ENCODE measurements at places on chromosomes 2 and 18.

DNA sequence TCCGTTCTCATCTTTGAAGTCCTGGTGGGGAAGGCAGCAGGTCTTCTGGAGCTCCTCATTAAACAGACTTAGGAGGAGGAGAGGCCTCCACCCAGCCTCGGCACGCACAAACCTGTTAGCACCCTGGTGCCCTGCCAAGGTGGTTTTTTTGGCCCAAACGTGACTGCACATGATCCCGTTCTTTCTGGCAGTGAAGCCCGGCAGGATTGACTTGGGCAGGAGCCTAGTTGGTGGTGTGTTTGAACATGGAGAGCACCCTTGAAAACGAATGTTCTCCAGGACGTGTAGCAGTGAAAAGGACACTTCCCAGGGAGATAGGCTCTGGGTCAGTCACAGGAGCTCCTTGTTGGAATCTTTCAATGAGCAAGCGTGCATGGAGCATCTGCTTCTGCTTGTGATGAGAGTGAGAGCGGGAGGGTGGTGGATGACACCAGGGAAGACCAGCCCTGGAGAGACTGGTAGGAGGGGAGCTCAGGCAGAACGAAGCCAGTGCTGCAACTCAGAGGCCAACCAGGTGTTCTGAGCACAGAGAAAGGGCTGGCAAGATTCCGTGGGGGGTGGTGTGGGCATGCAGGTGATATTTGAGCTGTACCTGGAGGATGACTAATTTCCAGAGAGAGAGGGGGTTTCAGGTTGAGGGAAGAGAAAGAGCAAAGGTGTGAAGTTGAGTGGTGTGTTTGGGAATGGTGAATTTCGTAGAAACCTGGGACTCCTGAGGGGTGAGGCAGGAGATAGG, 73.8 kb downstream of the TANC1 start:
- DNase-seq = no peak

- DNase-seq = peak; percentile 26
These were observed 30.9 kb upstream of the REEP1 start for GRCh38 chr2:86368161-86368824.

GRCh38 chr2:217061916-217062505, 202.1 kb upstream of the TNP1 start:
- DNase-seq = no peak

GRCh38 chr2:143190431-143190830, 61.2 kb downstream of the ARHGAP15 start:
- no peak for DNase-seq

- no peak for DNase-seq
These were observed 54.5 kb downstream of the ACSL3 start for GRCh38 chr2:222915092-222915957.

DNA sequence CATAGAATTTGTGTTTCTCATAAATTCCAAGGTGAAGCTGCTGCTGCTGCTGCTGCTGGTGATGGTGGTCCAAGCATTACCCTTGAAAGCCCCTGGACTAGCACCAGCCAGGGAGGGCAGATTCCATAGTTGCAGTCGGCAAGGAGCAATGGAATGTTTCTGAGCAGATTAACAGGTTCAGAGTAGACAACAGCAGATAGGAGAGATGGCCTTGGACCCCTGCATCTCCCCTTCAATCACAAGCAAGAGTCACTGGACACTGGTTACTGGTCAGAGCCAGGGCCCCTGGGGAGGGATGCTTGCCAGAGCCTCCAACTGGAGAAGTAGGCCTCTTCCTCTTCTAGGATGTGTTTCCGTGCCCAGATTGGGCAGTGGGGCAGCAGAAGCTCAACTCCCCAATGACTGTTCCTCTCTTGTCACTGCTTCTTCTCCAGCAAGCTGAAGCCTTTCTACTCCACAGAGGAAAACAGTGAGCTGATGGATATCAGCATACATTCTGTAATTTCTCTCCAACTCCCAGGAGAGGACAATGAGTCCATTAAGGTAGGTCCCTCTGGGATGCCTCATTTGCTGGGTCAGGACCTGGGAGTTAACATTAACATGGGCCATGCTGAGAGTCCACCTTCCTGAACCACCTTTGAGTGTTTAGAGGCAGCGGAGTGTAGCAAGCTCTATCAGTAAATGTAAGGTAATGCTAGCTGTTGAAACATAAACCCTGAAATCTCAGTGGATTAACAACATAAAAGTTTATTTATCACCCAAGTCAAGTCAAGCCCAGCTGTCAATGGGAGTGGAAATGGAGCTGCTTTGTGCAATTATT, 35.3 kb downstream of the MROH2A start:
- DNase-seq = no peak

GRCh38 chr2:20595439-20596192, 55.3 kb downstream of the HS1BP3 start:
- DNase-seq = no peak

DNA sequence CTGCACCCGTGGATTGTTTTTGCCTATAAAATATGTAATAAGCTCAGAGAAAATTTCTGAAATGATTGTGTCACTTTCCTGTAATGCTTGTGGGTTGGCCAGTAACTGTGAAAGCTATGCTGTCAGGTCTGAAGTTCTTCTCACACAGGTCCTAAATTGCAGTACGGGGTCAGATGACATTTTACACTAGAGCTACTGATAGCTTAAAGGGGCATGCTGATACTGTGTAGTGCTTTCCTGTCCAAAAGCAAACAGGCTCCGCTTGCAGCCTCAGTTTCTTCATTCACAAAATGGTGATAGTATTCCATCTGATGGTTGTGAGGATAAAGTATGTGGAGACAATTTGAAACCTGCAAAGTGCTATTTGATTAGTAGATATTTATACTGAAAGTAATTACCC, 7.6 kb upstream of the FARSB start:
- no peak for DNase-seq

GRCh38 chr2:143397884-143398614, 268.8 kb downstream of the ARHGAP15 start:
- DNase-seq = no peak

DNA sequence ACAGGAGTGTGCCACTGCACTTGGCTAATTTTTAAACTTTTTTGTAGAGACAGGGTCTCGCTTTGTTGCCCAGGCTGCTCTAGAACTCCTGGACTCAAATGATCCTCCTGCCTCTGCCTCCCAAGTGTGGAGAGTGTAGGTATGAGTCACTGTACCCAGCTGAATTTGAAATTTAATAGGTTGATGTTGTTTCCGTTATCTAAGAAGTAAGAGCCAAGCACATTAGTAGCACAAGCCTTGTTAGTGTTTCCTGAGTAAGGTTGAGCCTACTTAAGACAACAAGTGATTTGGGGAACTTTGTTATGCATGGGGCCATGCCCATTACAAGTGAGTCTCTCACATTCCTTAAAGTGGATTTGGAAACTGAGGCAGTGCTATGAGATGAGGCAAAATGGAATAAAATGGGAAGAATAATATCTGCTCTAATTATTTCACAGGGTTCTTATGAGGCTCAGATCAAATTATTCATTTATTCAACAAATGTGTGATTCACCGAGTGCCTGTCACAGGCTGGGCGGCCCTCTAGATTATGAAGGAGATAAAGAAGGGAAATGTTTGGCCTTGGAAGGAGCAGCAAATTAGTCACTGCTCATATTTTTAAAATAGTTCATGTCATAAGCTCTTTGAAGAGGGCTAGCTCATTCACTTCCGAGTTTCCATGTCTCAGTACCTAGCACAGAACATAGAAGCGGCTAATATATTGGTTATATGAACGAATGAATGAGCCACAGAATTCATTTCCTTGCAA, 217.2 kb downstream of the LDLRAD4 start:
- no peak for DNase-seq

DNA sequence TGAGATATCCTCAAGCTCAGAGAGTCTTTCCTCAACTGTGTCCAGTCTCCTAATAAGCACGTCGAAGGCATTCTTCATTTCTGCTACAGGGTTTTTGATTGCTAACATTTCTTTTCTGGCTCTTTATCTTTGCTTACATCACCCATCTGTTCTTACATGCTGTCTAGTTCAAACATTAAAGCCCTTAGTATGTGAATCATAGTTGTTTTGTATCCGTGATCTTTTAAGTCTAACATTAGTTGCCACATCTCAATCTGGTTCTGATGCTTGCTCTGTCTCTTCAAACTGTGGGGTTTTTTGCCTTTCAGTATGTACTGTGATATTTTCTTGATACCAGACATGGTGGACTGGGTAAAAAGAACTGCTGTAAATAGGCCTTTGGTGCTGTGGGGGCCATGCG, 235.2 kb downstream of the SH3RF3 start:
- no peak for DNase-seq

- DNase-seq = no peak
These were observed 69.0 kb upstream of the ALPP start for GRCh38 chr2:232309592-232309991.

GRCh38 chr18:56844556-56844955, 193.4 kb downstream of the WDR7 start:
- no peak for DNase-seq

- DNase-seq = no peak
These were observed 85.6 kb downstream of the MOGAT1 start for GRCh38 chr2:222756951-222757650.

GRCh38 chr2:4255491-4255890, 552.1 kb downstream of the DCDC2C start:
- no peak for DNase-seq

GRCh38 chr2:23426263-23426905, 41.4 kb downstream of the KLHL29 start:
- DNase-seq = no peak
